ENCODE measurements at places on chromosomes 6 and 20.

- peak; percentile 30 for DNase-seq
Measured at GRCh38 chr6:13262302-13263230, 65.8 kb downstream of the TBC1D7 start.

- no peak for DNase-seq
Measured at GRCh38 chr6:17725083-17725482, 18.4 kb upstream of the NUP153 start.

DNA sequence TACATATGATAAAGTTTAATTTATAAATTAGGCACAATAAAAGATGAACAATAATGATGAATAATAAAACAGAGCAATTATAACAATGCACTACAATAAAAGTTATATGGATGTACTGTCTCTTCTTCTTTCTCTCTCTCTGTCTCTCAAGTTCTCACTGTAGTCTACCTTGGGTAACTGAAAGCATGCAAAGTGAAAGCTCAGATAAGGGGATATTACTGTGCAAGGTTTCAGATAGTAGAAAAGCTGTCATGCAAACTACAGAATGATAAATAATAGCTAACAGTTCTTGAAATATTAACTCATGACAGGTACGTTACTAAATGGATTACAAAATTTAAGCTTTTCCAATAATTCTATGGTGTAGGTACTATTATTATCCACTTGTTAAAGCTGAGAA is 311.9 kb upstream of the PRDM1 start:
- DNase-seq = no peak

DNA sequence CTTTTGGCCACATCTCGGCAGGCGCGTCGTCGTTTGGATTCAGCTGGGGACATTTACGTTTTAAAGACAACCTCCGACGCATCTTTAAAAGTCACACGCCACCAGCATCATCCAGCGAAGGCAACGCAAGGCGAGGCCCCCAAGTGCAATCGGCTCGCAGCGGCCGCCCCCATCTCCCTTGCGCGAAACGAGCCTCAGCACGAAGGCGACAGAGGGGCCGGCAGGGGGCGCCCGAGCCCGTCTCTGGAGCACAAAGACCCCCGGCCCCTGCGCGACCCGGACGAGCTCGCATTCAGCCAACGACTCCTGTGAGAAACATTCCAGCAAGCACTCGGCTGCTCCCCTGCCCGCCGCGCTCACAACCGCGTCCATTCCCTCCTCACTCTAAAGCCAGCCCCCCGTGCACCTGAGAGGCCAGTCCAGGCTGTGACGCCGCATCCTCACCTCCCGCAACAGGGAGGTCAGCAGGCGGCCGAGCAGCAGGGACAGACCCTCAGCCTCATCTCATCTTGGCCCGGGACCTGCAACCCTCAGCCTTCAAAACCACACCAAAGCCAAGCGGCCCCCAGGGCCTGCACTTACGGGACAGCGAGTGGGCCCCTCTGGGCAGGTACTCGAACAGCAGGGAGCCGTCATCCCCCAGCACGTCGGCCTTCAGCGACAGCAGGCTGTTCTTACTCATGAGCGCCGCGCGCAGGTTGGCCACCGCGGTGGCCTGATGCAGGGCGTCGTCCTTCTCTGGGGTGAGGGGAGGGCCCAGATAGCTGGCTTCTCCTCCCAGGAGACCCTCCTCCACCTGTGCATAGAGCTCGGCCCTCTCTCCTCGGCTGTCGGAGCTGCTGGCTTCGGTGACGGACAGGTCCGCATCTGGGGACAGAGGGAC is 35.8 kb downstream of the SLC2A4RG start:
- DNase-seq = no peak

GRCh38 chr6:107976155-107976783 is 18.3 kb upstream of the SEC63 start:
- no peak for DNase-seq

GRCh38 chr20:57251344-57251743 is 15.1 kb downstream of the BMP7 start:
- DNase-seq = no peak

DNA sequence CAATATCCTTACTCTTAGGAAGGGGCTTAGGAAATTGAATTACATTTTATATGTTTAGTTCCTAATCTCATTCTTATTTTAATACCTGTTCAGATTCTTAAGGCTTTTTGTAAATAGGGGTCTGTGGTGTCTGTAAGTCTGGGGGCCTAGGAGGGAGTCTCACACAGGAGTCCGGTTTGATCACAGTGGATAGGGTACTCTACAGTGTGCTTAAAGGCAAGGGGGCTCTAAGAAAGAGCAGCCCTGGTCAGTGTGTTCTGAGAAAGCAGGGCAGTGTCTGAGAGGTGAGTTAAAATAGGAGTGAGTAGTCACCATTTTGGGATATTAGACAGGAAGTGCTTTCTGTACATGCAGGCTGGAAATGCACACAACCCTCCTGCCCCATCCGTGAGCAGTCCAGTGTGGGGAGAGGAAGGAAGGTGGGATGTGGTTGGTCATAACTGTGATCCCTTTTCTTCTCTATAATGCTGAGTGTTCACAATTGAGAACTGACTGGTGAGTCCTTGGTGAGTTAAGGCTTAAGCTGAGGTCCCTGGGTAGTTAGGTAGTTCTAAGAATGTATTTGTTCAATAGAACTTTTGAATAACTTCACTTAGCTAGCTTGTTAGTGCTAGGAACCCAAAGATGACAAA is 50.0 kb downstream of the CDKAL1 start:
- no peak for DNase-seq

DNA sequence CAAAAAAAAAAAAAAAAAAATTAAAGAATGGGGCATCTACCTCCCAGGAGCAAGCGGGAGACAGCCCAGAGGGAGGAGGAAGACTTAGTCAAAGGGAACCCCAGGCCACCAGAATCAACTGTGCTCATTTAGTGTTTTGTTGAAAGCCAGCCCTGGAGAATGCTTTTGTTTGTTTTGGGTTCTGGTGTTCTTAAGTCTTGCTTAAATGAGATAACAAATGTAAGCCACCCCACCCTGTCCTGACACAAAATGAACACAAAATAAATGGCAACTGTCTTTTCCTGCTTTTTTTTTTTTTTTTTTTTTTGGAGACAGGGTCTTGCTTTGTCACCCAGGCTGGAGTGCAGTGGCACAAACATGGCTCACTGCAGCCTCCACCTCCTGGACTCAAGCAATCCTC is 165.0 kb upstream of the JARID2 start:
- no peak for DNase-seq

GRCh38 chr20:57236813-57237584 is 29.4 kb downstream of the BMP7 start:
- no peak for DNase-seq

DNA sequence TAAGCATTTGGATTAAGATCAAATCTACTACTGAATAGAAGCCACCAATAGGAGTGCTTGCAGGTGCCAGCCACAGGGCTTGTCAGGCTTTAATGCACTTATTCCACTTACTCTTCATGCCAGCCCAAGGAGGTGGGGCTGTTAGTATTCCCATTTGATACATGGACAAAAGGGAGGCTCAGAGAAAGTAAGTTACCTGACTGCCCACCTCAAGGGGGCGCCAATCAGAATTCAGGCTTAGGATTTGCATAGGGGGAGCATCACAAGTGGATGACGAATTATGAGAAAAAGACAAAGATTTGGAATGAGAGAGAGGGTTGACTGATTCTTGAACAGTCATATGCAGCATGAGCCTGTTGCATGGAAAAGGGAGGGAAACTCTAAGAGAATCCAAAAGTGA is 188.4 kb upstream of the TSHZ2 start:
- DNase-seq = no peak

GRCh38 chr6:106823058-106823457 is 151.5 kb downstream of the CD24 start:
- no peak for DNase-seq

DNA sequence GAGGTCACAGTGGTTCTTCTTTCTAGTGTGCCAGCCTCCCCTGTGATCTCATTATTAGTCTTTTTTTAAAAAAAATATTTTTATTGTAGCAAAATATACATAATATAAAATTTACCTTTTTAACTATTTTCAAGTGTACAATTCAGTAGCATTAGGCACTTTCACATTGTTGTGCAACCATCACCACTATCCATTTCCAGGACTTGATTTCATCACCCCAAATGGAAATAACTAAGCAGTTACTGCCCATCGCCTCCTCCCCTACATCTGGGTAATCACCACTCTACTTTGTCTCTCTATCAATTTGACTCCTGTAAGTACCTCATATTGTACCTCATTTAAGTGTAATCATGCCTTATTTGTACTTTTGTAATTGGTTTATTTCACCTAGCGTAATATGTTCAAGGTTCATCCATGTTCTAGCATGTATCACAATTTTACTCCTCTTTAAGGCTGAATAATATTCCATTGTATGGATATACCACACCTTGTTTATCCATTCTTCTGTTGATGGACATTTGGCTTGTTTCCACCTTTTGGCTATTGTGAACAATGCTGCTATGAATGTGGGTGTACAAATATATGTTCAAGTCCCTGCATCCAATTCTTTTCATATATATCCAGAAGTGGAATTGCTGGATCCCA is 68.6 kb upstream of the FYN start:
- no peak for DNase-seq

GRCh38 chr6:153588330-153588729 is 450.7 kb upstream of the OPRM1 start:
- DNase-seq = no peak

DNA sequence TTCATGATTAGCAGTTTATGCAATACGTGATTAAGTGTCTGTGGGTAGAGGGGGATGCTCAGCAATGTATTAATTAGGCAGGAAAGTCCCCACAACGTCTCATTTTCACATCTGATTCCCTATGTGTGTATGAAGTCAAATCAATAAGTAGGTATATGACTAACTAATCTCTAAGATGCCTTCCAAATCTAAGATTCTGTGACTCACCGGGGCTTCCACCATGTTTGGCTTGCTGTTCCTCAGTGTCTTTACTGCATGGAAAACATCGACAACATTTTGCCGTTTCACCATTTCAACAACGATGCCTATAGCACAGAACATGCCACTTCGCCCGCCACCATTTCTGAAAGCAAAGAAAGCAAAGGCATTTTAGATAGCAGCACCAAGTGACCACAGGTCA is 72.0 kb upstream of the THEMIS start:
- no peak for DNase-seq

DNA sequence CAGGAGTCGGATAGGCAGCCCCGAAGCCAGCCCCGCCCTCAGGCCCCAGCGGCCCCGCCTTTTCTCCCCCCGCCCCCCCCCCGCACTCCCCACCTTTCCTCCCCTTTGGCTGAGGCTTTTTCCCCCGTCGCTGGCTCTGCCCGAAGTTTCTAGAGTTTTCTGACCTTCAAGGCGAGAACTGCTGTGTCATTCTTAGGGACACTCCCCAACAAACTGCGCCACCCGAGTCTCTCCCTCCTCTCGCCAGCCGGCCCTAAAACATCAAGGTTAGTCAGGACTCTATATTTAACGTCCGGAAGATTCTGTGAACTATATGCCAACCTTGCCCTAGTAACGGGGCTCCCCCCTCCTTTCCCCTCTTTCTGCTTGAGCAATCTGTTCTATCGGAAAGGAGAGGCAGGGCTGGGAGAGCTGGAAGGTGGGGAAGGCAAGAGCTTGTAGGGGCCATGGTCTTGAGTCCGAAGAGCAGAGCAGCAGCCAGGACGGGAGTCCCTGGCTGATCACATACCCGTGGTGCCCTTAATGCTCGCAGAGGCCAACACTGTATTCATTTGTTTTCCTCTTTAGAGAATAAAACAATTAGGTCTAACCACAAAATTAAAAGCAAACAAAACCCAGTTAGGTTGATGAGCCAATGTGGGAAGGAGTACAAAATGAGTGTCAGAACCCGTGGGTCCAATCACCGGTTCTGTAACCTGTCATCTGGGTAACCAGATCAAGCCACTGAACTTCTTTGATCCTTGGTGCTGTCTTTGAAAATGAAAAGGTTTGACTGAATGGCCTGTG is 5.3 kb upstream of the HSPA1B start:
- DNase-seq = no peak

- no peak for DNase-seq
Measured at GRCh38 chr6:72589096-72589495, 32.8 kb upstream of the KCNQ5 start.

- no peak for DNase-seq
Measured at GRCh38 chr6:158374020-158374419, 61.8 kb downstream of the TULP4 start.

DNA sequence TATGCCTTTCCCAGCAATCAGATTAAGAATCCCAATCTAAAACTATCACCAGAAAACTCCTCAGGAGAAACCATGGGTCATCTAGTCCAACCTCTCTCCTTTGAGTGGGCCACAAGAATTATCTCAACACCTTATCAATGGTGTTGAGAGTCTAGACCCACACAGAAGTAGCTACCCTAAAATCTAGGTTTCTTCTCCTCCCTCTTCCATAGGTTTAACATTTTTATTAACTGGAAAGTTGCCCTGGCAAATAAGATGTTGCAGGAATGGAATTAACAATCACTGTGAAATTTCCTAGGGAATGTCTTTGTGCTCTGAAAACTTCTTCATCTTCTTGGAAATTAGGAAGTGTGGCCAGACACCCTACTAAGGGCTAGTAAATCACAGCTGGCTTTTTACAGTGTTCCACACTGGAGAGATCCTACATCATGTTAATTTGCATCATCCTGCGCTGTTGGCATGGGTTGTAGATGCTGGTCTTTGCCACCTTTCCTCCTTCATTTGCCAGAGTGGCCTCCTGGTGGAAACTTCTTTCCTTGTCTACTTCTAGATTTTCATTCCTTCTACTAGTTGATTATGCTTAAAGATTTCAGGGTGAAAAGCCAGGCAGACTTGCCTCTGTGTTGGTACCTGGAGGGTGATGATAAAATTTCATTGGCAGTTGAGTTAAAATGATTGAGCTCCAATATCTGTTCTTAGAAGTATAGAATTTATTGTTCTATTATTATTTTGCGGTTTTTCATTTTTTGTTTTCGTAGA is 2.7 kb downstream of the TNFAIP3 start:
- no peak for DNase-seq

DNA sequence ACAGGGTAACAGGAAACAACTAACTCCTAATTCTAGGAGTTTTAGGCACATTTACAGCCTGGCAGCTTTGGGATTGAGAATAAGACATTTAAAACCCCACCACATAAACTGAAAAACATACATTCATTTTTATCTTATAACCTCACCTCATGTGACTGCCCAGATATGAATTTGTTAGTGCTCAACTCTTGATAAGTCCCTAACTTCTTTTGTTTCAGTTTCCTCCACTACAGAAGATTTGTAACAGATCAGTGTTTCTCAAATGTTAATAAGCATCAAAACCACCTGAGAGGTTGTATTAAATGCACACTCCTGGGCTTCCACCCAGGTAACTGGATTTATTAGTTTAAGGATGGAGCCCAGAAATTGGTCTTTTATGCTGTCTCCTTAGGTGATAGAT is 190.1 kb upstream of the ARID1B start:
- no peak for DNase-seq

DNA sequence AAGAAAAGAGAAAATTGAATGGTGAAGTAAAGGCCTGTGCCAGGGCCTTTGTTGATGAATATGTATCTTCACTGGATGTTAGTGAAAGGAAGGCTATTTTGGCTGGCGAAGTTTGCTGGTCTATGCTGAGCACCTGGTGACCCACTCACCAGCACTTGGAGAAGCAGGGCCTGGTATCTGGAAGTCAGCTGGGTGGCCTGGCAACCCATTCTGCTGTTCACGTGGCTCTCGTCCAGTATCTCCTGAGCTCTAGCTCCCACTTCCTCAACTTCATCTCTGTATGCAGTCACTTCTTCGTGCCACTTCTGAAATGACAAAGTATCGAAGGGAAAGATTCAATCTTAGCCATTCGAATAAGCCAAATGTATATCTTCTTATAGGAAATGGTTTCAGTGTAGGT is 283.7 kb downstream of the SYNE1 start:
- no peak for DNase-seq
